ENCODE measurements at places on chromosomes 16 and 17.

- DNase-seq = no peak
Measured at GRCh38 chr17:7107012-7107754, 7.4 kb downstream of the ASGR2 start.

DNA sequence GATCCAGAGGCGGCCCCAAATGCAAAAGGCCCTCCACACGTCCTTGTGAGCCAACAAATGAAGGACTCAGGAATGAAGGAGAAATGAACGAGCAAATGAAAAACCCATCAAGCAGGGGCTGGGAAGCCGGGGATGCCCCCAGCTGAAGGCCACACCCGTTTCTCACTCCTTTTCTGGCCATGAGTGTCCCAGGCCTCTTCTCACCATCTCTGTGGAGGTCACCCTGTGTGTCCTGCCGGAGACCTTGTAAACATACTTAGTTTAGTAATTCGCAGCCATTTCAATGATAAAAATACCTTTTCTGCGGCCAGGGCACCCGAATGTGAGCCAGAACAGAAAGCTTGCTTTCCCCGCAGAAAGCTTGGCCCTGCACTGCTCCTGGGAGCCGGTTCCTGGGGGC lies 21.1 kb upstream of the AATK start:
- no peak for DNase-seq

DNA sequence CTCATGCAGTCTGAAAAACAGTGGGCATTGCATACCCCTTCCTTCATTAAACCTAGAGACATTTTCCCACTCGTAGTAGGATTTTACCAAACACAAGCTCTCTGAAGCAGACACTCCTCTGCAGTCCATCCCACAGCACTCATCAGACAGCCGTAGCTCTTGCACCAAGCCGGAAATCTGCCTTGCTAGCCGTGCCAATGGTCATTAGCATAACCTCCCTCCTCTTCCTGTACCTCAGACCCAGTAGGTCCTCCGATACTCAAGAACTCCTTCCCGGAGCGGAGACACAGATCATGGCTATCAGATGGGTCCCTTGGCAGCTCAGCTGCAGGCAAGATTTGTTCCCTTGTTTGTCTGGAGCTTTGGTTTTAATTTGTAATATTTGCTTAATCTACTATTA lies 483.1 kb upstream of the PSMD7 start:
- DNase-seq = no peak

- DNase-seq = no peak
Measured at GRCh38 chr17:34567691-34568465, 11.5 kb upstream of the TMEM132E start.

- DNase-seq = no peak
Measured at GRCh38 chr16:51696376-51696775, 545.3 kb upstream of the SALL1 start.

- DNase-seq = no peak
Measured at GRCh38 chr16:293043-293775, 10.2 kb downstream of the PDIA2 start.

- DNase-seq = no peak
Measured at GRCh38 chr17:15883617-15884111, 61.3 kb upstream of the ADORA2B start.

- no peak for DNase-seq
Measured at GRCh38 chr16:87515475-87516330, 22.9 kb upstream of the ZCCHC14 start.

- DNase-seq = no peak
Measured at GRCh38 chr16:83433201-83433600, 374.6 kb upstream of the HSBP1 start.

- no peak for DNase-seq
Measured at GRCh38 chr17:15134363-15134762, 130.8 kb downstream of the PMP22 start.

DNA sequence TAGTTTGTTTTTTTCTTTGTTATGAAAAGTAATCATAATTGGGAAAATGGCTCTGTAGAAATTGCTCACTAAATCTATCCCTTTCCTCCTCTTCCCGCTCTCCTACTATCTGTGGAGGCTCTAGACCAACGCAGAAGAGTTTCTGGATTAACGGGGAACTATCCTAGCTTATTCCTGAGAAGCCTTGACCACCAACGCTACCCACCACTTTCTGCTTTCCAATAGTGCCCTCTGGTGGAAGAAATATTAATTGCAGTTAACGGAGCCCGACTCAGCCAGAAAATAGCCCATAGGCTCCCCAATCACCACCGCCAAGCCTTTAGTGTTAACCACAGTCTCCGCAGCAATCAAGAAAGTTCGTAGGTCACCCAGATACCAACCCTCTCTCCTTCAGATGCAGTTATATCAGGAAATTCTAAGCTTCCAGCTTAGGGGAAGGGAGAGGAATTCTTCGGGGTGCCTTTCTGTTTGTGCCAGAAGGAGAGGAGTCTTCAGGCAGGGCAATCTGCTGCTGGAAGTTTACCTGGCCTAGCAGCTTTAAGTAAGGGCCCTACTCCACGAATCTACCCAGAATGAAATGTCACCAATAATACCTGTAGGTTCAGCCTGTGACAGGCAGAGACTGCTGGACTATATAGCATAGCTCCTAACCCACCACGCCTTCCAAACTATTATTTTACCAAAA lies 23.0 kb upstream of the NSRP1 start:
- peak; percentile 3 for DNase-seq

DNA sequence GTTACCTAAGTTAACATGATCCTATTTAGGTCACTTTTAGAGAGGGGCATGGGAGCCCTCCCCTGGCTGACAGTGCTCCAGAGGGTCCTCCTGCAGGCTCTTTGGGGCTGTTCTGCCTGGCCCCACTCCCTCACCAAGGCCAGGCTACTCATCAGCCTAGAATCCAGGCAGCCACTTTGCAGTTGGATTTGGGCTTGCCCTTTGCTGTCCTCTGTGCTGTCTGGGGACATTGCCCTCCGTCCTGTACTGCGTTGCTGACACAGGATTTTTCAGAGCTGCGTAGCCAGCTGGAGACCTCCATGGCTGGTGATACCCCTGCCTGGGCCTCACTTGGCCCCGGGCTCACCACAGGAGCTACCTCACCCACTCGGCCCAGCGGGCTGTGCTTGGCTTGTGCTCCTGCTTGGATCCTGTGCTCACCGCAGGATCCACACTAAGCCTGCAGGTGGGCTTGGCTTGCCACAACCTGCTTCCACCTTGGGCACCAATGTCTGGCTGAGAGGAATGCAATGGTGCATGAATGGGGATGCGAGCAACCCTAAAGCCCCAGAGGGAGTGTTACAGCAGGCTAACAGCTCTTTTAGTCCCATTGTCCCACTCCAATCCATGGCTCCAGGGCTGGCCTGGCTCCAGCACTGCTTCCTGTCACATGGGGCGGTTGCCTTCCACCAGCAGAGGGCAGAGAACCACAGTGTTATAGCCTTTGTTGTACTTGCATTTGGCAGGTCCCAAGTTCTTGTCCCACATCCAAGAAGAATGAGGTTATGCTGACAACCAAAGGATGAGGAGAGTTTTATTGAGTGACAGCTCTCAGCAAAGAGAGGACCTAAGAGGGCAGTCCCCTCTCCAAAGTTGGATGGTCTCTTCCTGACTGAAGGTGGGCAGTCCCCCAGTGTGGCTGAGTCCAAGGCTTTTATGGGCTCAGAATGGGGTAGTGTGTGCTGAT lies 21.5 kb downstream of the CCL4 start:
- DNase-seq = no peak

DNA sequence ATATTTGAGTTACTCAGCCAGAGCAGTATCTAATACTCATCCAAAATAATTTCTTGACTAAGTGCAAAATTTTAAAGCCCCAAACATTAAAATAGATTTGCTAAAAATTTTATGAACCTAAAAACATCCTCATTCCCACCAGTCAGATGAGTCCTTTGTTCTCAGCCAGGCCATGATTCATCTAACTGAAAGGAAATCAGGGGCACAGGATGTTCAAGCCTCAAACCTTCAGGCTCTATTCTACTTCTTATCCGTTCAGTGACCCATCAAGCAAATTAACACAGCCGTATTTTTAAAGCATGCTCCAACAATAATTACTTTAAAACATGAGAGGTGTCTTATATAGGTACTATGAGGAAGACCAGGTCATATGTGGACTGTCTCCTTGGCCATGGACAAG lies 176.5 kb upstream of the MON1B start:
- no peak for DNase-seq

DNA sequence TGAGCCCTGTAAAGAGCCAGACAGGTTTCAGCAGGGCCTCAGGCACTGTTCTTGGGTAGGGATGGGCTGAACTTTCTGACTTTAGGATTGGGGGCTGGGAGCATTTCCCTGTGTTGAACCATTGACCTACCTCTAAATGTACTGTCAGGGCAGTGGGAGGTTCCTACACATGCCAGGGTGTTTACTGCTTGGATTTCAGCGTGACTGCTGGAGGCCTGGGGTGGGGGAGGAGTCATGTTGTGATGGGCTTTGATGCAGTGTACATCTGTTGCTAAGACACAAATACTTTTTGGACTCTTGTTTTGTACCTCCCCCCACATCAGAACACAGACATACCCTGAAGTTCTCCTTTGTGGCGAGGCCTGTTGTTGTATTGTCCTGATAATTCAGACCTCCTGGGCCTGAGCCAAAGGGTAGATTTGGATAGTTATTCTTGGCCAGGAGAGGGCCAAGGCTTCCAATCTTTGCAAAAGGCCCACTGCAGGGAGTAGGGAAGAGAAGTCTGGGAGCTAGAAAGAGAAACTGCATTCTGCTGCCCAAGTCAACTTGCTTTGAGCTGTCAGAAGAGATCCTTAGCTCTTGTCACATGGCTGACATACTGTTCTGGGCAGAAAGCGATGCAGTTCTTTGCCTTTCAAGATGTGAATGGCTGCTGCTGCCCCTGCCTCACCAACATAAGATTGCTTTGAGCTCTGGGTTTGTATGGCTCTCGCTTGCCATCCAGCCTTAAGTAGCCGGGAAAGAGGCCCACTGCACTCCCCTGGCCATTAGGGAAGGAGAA lies 3.7 kb downstream of the NFE2L1 start:
- no peak for DNase-seq

GRCh38 chr17:30263552-30264333 lies 28.0 kb downstream of the BLMH start:
- DNase-seq = no peak

DNA sequence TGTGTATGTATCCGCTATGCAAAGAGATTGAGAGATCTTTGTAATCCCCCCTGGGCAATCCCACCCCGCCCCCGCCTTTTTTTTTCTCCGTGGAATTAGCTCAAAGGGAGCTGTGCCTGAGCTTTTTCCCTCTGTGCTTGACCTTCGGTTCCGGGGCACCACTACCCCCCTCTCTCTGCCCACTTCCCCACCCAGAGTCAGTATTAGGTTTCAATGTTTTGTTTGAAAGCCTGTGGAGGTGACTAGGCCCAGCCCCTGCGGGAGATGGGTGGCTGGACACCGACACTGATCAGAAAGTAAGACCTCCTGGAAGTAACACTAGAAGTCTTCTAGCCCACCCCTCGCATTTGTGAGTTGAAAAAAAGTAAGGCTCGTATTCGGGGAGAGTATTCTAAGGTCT lies 7.0 kb downstream of the CBLN1 start:
- DNase-seq = no peak

DNA sequence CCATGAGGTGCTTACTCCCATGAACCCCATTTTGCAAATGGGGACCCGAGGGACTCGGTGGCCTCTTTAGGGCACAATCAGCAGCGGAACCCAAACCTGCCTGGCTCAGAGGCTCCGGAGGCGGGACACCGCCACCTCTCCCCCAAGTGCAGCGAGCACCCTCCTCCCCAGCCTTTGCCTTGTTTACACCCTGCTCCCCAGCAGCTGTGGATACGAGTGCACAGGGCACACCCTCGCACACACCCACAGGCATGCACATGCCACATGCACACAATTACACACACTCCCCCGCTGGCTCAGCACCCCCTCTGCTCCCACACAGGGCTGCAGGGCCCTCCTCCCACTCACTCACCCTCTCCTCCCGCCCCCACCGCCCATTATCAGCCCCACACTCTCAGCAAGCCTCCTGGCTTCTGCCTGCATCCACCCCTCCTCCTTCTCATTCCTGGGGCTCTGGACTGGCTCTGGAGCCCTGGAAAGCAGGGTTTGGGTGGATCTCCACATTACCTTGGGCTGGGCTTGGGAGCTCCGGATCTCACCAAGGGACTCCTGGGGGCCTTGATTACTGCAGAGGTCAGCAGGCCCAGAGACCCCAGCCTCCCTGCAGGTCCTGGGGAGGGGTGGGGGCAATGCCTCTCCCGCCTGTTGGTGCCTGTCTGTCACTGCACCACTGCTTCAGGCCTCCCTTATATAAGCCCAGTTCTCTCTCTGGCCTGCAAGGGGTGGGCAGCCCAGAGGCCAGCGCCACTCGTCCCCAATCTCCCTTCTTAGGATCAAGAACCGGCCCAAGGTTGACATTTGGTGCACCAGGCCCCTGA lies 6.4 kb downstream of the PDK2 start:
- DNase-seq = no peak

- no peak for DNase-seq
Measured at GRCh38 chr16:74922150-74923138, 62.5 kb downstream of the WDR59 start.

DNA sequence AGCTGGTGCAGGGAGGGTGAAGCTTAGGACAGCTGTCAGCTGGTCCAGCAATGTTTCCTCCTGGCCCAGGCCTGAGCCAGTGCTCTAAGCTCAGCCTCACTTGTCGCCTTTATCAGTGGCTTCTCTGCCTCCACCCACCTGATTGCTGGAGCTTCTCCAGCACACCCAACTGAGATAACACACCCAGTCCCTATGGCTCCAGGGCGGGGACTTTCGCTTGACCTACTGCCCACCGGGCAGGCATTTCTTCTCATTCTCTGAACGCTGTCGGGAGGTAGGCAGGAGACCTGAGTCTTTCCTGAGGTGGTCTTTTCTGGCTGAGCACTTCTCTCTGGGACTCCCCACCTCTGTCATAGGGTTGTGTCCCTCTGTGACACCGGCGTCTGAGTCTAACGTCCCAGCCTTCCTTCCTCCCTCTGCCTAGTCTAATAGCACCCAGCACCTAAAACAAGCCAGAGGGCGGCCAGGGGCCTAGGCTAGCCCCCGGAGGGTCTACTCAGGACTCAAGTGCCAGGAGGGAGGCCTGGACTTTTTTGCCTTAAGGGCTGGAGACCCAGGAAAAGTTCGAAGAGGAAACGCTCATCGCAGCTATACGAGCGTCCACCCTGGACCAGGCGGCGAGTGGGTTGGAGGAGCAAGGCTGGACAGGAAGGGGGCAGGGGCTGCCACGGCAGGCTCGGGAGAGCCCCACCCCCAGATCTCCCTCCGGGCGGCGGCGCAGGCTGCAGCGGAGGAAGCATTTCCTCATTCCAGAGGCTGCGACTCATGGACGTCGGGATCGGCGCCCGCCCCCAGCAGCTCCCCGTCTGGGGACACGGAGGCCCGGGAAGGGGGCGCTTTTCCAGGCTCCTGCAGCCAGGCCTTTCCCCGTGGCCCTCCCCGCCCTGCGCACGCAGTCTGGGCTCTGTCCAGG lies 756 bp downstream of the TAX1BP3 start:
- no peak for DNase-seq

GRCh38 chr16:50841081-50841886 lies 99.4 kb downstream of the CYLD start:
- no peak for DNase-seq

GRCh38 chr16:72978212-72978611 lies 69.7 kb downstream of the ZFHX3 start:
- DNase-seq = no peak

GRCh38 chr17:29593591-29594518 lies 923 bp downstream of the ANKRD13B start:
- DNase-seq = no peak

- DNase-seq = no peak
Measured at GRCh38 chr17:65229621-65229995, 92.4 kb downstream of the RGS9 start.

Data from bone marrow (tissue), 2 donors.